ENCODE measurements at places on chromosomes 6 and 20.

GRCh38 chr6:112268654-112269053 is 14.3 kb upstream of the LAMA4 start:
- DNase-seq = no peak

- DNase-seq = no peak
Measured at GRCh38 chr6:36833182-36833789, 6.0 kb downstream of the CPNE5 start.

DNA sequence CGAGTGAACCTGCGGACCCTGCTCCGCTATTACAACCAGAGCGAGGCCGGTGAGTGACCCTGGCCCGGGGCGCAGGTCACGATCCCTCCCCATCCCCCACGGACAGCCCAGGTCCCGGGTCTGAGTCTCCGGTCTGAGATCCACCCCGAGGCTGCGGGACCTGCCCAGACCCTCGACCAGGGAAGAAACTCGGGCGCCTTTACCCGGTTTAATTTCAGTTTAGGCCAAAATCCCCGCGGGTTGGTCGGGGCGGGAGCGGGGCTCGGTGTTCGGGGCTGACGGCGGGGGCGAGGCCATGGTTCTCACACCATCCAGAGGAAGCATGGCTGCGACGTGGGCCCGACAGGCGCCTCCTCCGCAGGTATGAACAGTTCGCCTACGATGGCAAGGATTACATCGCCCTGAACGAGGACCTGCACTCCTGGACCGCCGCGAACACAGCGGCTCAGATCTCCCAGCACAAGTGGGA is 46.9 kb upstream of the TRIM26 start:
- no peak for DNase-seq

- DNase-seq = peak; percentile 11
Measured at GRCh38 chr20:1434571-1435336, 31.9 kb downstream of the NSFL1C start.

- DNase-seq = no peak
Measured at GRCh38 chr6:62298745-62299392, 12.8 kb upstream of the KHDRBS2 start.

DNA sequence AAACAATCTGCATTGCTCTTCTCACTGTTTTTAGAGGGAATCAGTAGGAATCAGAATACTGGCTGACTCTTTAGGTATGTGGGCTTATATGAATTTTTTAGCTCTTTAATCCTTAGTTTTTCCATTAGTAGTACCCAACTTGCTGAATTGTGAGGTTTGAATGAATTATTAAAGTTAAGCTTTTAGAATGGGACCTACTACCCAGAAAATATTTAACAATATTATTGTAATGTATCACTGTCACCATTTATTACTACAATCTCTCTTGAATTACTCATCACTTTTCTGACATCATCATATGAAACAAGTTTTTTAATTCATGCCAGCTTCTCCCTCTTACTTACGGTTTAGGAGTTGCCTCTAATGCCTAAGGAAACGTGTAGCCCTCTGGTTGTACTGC is 212.7 kb downstream of the BCKDHB start:
- no peak for DNase-seq

GRCh38 chr20:23235173-23236027 is 115.2 kb upstream of the NXT1 start:
- no peak for DNase-seq

DNA sequence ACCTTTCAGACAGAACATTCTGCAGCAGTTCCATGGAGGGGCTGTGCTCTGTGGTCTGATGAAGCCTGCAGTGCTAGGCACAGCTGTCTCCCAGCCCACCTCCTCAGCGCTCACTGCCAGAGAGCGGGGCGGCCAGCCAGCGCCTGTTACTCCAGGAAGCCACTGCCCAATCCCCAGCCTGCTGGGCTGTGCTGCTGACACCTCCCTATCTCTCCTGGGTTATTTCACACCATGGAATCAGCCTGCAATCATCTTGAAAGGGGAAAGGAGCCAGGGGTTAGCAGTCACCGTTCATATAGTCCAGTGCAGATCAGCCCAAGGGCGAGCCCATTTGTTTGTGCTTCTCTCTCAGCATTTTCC is 46.3 kb upstream of the NHSL1 start:
- DNase-seq = no peak

GRCh38 chr6:44705596-44705995 is 318.1 kb downstream of the CDC5L start:
- no peak for DNase-seq

GRCh38 chr6:101393251-101393828 is at the start of gene GRIK2:
Gene GRIK2, plus strand, starts transcription at chr6:101393708.
- DNase-seq = peak; percentile 3

GRCh38 chr6:136383268-136383937 is 93.8 kb upstream of the BCLAF1 start:
- DNase-seq = no peak

GRCh38 chr20:8331740-8332412 is 199.8 kb downstream of the PLCB1 start:
- no peak for DNase-seq

- DNase-seq = no peak
Measured at GRCh38 chr6:116449565-116449964, 11.6 kb upstream of the CALHM6 start.

- DNase-seq = no peak
Measured at GRCh38 chr6:119348748-119349360, 707 bp downstream of the MAN1A1 start.

DNA sequence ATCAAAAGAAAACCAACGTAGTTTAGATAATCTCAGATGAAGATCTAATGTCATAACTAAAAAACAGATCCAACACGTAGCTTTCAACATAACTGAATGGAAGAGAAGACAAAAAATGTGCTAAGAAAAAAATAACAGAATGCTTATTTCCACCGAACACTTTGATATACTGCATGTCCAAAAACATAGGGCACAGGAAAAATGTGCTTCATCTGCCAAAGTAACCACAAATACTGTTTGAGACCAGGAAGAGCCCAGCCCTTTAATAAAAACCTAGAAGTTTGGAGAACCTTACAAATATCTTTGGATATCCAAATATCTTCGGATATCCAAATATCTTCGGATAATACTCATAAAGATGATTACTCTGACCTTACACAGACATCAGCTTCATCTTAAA is 19.8 kb downstream of the LAMA4 start:
- DNase-seq = no peak

DNA sequence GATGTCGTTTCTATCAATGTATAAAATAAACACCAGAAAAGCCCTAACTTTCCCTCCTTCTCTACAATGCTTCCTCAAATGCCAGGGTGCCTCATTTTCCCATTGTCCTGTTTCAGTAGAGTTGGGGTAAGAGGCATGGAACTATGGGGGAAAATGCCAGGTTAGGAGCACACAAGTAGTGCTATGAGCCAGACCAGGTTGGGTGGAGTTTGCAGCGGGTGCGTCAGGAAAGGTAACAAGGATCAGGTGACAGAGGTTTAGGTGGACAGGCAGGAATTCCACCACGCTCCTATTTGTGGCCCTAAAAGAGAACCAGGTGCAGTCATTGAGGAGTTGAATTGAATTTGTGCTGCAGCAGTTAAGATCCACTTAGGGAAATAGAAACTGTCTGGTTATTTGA is 36.5 kb downstream of the SYTL3 start:
- DNase-seq = no peak

- DNase-seq = no peak
Measured at GRCh38 chr6:142651384-142651783, 293.6 kb downstream of the HIVEP2 start.

DNA sequence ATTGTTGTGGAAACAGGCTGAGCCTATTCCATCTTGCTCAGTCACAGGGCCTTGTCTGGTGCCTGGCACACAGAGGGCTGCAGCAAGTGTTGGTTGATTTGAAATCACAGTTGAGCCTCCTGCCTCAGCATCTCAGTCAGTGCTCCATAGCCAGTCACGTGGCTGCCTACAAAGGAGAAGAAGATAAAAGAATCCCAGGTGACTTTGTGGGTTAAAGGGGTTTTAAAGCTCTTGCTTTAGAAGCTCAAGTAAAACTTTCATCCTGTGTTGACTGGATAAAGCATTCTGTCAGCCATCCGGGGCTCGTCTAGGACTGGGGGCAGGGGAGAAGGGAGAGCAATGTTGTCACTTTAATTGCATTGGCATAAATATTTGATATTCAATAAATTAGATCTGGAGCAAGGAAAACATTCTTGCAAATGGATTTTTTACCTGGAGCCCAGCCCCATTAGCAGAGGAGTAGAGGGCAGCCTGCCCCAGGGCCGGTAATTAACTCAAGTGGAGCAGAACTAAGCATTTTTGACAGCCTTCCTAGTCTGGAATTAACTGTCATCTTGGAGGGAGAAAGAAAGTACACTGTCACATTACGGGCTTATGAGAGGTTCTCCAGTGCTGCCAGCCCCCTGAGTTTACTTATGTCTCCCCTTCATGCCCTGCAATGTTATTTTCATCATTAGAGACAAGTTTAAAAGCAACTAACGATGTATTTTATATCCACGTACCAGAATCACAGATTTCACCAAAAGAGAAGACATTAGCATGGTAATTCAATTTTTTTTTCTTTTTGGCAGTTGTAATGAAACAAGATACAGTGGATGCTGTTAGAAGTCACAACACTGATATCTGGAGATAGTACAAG is 71.7 kb upstream of the GTSF1L start:
- no peak for DNase-seq

DNA sequence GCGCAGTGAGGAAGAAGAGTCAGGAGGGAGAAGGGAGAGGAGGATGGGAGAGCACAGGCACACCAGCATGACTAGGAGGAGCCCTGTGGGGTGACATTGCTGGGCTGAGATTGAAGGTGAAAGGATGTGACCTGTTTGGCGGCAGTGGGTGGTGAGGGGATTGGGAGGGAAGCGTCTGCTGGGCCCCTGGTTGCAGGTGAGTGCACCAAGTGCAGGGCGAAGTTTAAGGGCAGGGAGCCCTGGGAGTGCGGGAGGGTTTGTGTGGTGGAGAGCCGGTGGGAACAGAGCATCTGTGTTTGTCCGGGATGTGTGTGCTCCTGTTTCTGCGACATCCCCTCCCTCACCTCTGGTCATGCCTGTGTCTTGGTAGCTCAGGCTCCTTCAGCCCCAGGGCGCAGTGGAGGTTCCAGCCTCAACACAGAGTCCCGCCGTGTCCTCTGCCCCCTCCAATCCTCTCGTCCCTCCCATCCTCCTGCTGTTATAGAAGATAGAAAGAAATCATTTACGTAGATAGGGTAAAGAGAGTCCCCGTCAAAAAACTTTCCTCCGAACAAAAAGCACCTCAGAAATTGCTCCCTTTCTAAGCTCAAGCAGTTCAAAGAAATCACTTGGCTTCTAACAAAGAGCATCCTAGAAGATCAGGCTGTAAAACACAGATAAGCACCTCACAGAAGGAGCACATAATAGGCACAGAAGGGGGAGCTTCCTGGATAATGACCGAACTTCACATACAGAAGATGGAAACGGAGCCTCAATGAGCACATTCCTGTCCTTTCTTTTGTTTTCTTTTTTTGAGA is 25.0 kb downstream of the ULBP1 start:
- DNase-seq = no peak

- no peak for DNase-seq
Measured at GRCh38 chr6:18350712-18351111, 36.4 kb upstream of the RNF144B start.

DNA sequence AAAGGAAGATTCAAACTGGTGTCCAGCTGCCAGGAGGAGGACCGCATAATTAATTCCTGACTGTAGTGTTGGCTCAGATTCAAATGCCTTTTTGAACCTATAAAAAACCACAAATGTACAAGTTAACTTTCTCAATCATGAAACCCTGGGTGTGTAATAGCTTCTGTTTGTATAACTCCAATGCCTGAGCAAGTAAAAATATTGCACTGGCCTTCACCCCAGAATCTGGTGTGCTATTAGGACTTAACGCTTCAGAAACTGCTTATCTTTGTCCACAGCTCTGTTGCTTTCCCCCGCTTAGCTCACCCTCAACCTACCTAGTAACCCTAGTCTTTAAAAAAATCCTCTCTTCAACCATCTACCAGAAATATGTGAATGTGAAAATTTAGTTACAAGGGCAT is 119.1 kb upstream of the MAP7 start:
- no peak for DNase-seq

DNA sequence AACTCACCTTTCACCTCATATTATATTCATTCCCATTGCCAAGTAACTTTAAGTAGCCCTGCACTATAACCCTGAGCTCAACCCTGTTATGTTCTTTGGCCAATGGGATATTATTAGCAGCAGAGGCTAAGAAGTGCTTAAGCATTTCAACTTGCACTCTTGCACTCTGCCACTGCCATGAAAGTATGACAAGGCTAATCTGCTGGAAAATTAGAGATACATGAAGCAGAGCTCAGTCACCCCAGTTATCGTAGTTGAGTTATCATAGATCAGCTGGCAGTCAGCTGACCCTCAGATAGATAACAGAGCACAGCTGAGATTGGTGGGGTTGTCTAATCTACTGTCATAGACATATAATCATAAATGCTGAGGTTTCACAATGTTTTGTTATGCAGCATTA is 209.4 kb upstream of the RUNX2 start:
- no peak for DNase-seq

GRCh38 chr6:70663881-70664466 is 3.7 kb upstream of the SMAP1 start:
- DNase-seq = no peak

DNA sequence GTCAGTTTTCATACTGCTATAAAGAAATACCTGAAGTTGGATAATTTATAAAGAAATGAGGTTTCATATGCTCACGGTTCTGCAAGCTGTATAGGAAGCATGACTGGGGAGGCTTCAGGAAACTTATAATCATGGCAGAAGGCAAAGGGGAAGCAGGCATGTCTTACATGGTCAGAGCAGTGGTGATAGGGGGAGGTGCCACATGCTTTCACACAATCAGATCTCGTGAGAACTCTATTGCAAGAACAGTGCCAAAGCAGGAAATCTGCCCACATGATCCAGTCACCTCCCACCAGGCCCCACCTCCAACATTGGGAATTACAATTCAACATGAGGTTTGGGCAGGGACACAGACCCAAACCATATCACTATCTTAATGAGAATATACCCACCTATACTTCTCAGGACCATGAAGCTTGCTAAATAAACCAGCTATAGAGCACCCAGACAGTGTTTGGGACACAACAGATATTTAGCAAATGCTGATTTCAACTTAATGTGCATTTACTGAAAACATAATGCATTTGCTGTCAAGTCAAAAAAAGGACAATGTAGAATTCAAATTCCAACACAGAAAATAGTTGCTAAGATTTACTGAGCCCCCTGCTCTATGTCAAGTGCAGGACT is 63.8 kb downstream of the TNFRSF21 start:
- DNase-seq = no peak

DNA sequence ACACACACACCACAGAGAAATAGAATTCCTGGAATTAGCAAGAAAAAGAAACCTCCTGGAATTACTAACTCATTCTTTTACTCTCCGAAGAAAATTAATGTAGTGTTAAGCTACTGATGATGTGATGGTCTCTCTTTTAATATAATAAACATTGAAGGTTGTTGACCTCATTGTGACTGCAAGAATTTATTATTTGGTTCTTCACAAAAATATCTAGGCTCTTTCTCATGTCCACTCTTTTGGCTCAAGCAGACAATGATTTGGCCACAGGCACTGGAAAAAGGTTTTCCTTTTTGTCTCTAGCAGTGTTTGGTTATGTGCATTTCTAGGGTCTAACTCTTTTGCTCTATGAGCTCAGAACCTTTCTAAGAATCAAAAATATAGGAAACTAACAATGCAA is 811.9 kb downstream of the TENT5A start:
- no peak for DNase-seq
